Heart left ventricle (tissue), 16 donors: ENCODE measurements at places on chromosomes 12 and 14. TPM values are rescaled to one million over a fixed set of nuclear protein-coding genes. Genes with fewer than 3 reads are reported as not detected.
A peak's percentile ranks its signal among the peaks of the same experiment; 100 is the strongest.

- no peak for DNase-seq
Observed at GRCh38 chr12:43148691-43149090, 403.3 kb downstream of the ADAMTS20 start.

Gene PTPRB
- total RNA-seq: 27.3 TPM

- DNase-seq: no peak
Observed at GRCh38 chr12:120670667-120671066, 16.3 kb upstream of the MLEC start.

DNA sequence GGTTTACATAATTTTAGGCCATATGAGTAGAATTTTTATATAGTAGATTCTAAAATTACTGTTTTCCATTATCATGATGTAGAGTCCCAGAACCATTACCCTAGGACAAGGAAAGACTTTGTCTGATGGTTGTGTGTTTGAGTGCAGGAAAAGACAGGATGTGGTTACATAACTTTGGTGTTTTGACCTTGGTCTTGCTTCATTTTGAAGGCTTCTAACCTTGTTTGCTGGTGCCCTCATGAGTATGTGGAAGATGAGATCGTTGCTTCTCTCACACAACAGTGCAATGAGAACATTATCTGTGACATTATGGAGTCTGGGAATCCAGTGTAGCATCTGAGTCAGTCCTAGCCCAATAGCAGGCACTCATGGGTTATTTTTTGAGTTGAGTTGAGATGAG lies 106.2 kb downstream of the IGF1 start:
- no peak for DNase-seq

GRCh38 chr12:43097471-43097870 lies 454.5 kb downstream of the ADAMTS20 start:
- DNase-seq: no peak

DNA sequence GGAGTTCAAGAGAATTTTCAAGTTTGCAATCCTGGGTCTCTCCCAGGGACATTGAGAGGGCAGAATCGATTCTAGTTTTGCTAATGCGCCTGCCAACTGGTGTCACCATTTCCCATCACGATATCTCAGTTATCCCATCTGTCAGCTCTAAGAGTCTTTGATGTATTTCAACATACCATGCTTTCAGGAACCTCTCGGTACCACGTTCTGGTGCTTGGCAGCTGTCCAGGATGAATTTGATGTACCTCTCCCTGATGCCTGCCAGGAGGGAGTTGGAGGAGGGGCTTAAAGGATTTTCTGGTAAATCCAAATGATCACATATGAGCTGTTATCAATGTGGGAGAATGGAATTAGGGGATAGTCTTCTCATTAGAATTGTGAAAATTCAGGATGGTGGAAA lies 332.5 kb downstream of the RGS6 start:
- no peak for DNase-seq

- DNase-seq: peak; percentile 69
Observed at GRCh38 chr14:103518422-103519042, 4.1 kb downstream of the CKB start.

DNA sequence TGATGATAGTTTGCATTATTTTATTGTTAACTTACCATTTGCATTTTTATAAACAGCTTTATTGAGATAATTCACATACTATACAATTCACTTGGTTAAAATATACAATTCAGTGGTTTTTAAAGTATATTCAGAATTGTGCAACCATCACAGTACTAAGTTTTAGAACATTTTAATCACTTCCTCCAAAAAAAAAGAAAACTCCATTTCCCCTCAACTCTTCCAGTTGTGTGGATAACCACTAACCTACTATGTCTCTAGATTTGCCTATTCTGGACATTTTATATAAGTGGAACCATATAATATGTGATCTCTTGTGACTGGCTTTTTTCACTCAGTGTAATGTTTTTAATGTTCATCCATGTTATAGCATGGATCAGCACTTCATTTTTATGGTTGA lies 41.3 kb downstream of the WNK1 start:
- DNase-seq: no peak

Gene GLIPR1
- total RNA-seq: 7.2 TPM

DNA sequence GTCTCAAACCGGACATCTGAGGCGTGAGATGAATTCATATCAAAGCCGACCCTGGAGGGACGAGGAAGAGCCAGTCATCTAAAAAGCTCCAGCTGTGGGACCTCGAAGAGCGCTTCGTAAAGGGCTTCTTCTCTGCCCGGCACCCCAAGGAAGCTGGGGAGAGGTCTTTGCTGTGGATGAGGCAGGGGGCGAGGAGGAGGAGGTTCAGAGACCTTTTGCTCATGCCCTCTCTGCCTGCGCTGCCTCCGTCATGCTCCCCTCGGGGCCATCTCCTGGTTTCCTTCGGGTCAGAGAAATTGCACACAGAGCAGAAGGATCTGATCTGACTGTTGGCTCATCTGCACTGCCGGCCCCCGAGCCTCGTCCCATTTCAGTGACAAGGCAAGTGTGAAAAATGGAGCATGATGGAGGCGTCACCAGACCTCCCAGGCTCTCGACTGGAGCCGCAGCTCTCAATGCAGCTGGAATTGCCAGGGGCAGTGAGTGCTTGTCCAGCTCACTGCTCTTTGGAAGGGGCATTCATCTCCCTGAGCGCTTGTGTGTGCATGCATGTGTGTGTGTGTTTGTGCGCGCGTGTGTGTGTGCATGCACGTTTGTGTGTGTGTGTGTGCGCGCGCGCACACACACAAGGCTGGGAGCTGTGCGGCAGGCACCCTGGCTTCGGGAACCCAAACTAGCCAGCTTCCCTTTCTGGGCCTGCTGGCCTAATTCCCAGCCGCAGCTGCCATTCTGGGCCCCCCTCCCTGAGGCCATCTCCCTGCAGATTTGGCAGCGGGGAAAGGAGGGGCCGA lies 9.2 kb downstream of the CABP1 start:
- DNase-seq: peak; percentile 74

GRCh38 chr12:32761716-32762115 lies 6.0 kb upstream of the YARS2 start:
- DNase-seq: no peak

GRCh38 chr12:52180971-52181628 lies 10.7 kb downstream of the KRT80 start:
- peak; percentile 24 for DNase-seq

DNA sequence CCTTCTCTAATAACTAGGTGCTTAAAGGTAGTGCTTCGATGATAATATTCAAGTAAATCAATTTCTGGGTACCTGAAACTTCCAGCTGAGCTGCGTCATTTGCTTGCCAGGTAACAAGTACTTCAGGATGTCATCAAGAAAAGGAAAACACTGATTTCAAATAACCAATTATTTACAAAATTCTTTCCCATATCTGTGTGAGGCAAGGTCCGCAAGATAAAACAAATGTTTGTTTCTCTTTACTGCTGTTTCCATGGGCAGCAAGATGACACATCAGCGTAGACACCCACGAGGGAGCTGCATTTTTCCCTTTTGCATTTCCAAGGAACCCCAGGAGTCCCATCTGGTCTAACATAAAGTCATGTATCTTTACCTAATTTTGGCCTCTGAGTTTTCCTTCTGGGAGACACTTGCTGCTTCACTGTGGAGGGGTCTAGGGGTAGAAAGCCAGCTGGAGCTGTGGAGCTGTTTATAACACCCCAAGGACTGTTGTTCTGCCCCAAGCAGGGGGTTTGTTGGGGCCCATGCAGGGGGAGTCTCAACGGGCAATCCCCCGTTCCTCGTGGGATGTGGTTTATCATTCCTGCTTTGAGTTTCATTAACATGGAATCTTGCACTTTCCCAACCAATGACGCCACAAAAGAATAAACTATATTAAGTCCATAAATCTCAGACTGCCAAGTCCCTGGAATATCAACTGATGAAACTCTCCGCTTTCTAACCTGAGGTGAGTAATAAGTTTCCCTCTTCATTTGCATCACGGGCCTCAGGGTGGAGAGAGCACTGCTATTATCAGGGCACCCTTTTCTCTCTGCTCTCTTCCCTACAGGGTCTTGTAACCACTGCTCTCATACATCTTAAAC lies 112.8 kb upstream of the PELI2 start:
- DNase-seq: no peak

- DNase-seq: no peak
Observed at GRCh38 chr12:101097829-101098580, 112.0 kb downstream of the SLC5A8 start.

Gene TGM1
- total RNA-seq: 1.0 TPM

- no peak for DNase-seq
Observed at GRCh38 chr12:71000255-71000654, 79.7 kb upstream of the PTPRR start.

DNA sequence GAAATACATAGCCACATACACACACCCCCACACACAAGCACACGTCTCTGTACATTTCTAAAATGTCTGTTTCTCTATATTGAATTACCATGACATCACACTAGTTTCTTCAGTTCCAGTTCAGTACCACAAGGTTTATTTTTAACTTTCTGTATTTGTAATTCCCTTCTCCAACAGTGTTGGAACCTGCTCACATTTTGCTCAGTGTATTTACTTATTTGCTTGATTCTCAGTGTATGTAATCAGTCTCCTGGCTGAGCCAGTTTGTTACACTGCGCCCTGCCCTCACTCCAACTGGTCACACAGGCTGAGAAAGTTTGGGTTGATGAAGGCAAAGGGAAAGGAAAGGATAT lies 67.1 kb downstream of the MON2 start:
- DNase-seq: no peak

- DNase-seq: no peak
Observed at GRCh38 chr12:179885-180284, 34.1 kb downstream of the SLC6A12 start.

DNA sequence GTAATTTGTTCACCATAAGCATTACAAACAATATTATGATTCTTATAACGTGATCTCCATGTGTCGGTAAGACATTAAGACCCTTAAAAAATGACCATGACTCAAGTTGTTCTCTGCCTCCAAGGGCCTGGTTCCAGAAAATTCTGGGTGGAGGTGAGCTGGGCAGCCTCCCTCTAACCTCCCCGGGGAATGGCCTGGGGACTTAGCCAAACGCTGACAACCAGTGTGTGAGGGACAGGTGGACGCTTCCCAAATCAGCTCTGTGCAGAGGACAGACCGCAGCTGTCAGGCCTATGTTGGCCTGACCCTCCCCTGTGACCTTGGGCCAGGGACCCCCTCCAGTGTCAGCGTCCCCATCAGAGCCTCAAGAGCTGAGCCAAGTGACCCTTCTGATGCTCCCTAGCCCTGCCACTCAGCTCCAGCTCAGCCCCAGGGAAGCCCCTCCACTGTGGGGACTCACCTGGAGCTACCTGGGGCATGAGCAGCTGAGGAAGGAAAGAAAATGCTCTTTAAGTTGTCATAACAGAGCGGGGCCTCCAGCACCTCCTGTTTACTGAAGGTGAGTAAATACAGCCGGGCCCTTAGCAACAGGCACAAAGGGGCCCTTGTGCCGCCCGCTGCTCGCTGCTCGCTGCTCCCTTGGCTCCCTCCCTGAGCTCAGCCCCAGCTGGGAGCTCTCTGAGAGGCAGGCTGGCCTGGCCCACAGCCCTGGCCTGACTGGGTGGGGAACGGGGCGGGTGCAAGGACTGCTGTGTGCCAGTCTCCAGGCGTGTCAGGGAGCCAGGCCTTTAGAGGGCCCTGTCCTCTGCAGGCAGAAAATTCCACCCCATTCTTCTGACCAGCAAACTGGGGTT lies 116.6 kb downstream of the CALM1 start:
- DNase-seq: peak; percentile 93

Gene APOF
- total RNA-seq: not detected

Gene OTX2
- total RNA-seq: not detected

DNA sequence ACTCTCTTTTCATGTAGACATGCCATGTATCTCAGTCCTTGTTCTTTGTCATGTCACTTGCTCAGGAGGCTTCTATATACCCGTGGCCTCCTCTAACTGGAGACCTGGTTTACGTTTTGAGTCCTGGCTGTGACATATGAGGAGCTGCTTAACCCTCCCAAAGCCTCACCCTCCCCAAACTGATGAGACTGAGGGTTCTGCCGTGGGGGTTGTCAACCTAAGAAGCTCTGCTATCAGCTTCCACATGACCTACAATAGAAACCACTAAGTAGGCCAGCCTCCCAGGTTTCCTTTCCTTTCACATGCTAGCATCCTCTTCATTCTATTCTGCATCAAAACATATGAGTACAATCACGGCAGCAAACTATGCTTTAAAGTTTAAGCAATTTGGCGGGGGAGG lies 76.8 kb upstream of the WSCD2 start:
- DNase-seq: no peak

DNA sequence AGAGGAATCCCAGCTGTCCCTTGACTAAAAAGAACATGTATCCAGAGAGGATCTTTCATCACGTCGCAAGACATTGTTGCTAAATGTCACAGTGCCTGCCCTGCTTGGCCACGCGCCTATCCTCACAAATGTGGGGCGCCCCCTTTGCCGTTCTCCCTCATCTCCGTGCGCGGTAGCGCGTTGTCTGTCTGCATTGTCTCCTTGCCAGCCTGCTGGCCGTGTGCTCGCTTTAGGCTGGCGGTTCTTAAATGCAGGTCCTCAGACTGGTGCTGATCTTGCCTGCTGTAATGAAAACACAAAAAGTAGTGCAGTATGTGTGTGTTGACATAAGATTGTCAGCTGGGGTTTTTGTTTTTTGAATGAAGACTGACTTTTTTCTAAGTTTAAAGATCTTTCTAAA lies 198.2 kb upstream of the RGS6 start:
- no peak for DNase-seq

- DNase-seq: no peak
Observed at GRCh38 chr14:48398675-48399282, 723.4 kb upstream of the MDGA2 start.

Gene PHLDA1
- 4.2 TPM for total RNA-seq

DNA sequence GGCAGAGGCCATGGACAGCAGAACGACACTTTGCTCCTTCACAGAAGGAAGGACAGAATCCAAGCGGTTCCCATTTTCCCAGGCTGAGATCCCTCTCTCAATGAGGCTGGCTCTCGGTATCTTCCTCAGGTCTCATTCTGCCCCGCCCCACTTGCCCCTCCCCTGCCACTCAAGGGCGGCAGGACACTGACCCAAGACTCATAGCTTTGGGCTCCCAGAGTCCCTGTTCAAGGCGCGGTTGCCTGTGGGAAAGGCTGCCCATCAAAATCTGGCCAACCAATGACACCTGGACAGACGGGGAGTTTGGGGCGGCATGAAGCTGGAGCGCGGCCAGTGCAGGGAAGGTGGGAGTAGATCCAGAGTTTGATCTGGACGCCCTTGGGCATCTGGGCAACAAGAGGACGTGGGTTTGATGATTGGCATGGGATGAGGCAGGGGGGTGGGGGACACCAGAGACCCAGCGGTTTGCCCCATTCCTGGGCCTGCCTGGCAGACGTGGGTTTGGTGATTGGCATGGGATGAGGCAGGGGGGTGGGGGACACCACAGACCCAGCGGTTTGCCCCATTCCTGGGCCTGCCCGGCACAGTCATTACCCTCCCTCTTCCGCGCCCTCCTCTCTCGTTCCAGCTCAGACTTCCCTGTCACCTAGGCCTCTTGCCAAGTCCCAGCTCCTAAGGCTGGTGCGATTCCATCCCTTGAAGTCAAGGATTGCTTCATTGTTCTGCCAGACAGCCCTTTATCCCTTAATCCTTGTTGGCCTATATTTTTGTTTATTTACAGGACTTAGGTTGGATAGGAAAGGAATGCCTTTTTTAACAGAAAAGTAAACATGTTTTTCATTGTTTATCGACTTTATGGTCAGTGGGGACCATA lies 92.1 kb downstream of the NINJ2 start:
- DNase-seq: peak; percentile 79
